ENCODE measurements at places on chromosomes 5 and 9.
A peak's percentile ranks its signal among the peaks of the same experiment; 100 is the strongest.

GRCh38 chr5:56783261-56783660 lies 32.1 kb upstream of the MAP3K1 start:
- no peak for DNase-seq

DNA sequence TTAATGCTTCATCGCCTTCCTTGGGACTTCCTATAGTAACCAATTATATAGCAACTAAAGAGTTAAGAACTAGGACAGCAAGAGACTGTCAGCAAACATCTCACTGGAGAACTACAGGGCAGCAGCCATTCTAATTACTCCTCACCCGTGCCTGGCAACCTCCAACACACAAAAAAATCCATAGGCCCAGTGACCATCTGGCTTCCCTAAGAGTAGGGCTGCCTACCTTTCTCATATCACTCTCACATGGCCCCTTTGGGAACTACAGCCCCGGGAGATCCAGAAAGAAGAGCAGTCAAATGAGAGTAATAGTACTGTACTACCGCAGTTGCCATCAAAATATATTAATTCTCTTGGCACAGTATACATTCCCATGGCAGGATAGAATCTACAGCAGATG lies 5.7 kb downstream of the DCAF10 start:
- DNase-seq = no peak

- no peak for DNase-seq
Measured at GRCh38 chr5:129902816-129903215, 1.4 kb upstream of the CHSY3 start.

DNA sequence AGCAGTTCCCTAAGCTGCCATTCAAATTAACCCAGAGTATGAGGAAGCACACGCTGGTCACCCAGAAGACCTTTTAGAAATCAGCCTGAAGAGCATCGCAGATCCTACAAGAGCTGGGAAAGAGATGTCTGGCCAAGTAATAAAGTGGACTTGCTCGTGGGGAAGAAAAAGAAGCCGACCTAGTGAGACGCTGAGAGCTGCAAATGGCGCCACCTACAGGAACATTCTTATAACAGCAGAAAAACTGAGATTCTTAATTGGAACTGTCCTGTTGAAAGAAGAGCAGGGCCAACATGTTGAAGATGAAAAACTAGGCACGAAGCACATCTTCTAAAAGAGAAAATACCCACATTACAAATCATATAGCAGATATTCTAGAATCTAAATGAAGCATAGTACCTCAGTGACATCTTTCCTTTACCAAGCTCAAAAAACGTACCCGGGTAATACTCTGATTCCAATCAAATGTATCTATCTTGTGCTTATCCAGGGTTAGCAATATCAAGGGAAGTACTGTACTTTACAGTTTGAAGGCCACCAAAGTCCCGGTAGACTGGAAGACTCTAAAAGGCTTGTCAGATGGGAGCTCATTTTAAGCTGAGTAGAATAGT lies 3.9 kb upstream of the GNAQ start:
- peak; percentile 74 for DNase-seq

- no peak for DNase-seq
Measured at GRCh38 chr5:82674671-82675070, 396.5 kb upstream of the RPS23 start.

DNA sequence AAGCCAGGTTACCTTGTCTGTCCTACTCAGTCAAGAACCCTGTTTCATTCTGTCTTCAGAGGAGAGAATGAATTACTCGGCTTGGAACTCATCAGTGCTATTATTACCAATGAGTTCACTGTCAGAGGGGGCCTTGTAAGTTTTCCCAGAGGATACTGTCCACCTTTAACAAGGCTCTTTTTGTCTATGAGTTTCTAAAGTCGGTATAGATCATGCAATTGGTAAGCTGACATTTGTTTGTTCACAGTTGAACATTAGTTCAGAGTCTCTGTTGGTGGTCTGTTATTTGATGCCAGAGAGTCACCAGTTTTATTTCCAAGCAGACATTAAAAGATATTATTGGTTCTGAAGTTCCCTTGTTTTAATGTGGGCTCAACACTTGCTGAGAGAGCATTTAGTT lies 58.1 kb upstream of the DHFR start:
- no peak for DNase-seq

GRCh38 chr5:56056875-56057274 lies 62.1 kb upstream of the IL6ST start:
- no peak for DNase-seq

DNA sequence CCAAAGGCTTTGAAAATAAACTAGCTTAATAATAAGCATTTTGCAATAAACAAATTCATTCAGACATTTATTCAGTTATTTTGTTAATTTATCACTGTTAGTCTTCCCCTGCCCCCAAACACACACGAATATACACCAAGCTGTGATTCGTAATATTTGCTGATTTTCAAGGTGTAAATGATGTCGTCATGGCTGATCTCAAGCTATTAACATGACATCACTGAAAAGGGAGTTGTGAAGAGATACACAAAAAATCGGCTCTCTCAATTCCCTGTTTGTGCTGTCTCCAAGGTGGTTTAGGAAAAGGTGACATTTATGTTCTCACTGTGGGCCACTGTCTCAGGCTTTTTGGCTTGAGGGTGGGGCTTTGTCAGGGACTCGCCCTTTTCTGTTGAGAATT lies 413.3 kb downstream of the CDH9 start:
- no peak for DNase-seq

GRCh38 chr5:103624035-103624480 lies 61.5 kb upstream of the NUDT12 start:
- no peak for DNase-seq

GRCh38 chr9:114606597-114607207 lies 4.4 kb upstream of the TMEM268 start:
- no peak for DNase-seq

GRCh38 chr9:114501796-114502682 lies 3.2 kb downstream of the WHRN start:
- peak; percentile 78 for DNase-seq

GRCh38 chr5:2747363-2748162 lies 3.9 kb downstream of the IRX2 start:
- peak; percentile 41 for DNase-seq

DNA sequence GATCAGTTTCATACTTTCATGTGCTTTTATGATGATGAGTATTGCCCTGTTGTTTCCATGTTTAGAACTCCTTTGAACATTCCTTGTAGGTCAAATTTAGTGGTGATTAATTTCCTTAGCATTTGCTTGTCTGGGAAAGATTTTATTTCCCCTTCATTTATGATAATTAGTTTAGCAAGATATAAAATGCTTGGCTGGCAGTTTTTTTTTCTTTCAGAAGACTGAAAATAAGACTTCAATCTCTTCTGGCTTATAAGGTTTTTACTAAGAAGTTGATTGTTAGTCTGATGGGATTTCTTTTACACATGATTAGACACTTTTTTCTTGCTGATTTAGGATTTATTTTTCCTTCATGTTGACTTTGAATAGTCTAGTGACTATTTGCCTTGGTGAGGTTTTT lies 238.9 kb upstream of the ADCY2 start:
- DNase-seq = no peak

DNA sequence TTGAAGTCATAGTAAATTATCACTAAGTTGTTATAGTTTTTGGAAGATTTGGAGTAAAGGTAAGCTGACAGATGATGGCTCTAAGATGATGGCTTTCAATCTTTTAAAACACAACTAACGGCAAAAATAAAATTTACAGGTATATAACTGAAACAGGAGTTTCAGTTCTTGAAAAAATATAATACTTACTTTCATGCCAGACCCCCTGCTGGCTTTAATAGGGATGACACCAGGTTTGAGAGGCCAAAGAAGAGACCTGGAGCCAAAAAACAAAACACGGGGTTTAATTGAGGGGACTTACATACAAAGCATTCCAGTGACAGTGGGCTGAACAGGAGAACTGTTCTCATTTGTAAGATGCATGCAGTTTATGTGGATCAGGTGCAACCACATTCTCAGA lies 301.7 kb upstream of the PCSK5 start:
- no peak for DNase-seq

DNA sequence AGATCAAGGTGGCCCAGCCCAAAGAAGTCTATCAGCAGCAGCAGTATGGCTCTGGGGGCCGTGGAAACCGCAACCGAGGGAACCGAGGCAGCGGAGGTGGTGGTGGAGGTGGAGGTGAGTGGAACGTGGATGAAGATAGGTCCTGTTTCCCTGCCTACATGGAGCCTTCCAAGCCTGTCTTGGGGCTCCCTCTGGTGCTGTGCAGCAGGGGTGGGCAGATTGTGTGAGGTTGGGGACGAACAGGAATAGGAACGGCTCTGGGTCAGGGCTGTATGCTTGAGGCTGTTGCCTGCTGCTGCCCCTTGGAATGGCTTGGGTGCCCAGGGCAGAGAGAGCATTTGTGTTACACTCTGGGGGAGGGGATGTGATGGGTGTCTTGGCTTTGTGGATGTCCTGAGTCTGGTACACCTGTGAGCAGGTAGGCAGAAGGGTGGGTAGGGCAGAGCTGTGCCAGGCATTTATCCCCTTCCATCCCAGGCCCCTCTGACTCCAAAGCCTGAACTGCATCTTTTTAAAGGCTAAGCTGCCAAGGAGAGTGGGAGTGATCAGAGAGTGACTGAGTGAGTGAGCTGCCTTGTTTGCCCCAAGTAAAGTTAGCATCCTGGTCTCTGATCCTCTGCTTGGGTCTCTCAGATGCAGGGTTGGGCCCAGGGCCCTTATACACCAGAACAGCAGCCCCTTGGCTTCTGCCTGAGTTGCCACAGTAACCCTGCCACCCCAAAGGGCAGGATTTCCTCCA lies 5.2 kb downstream of the HNRNPAB start:
- DNase-seq = peak; percentile 38

GRCh38 chr5:94707359-94707758 lies 88.9 kb downstream of the SLF1 start:
- DNase-seq = no peak

- no peak for DNase-seq
Measured at GRCh38 chr5:54833590-54833989, 151.8 kb downstream of the ESM1 start.

DNA sequence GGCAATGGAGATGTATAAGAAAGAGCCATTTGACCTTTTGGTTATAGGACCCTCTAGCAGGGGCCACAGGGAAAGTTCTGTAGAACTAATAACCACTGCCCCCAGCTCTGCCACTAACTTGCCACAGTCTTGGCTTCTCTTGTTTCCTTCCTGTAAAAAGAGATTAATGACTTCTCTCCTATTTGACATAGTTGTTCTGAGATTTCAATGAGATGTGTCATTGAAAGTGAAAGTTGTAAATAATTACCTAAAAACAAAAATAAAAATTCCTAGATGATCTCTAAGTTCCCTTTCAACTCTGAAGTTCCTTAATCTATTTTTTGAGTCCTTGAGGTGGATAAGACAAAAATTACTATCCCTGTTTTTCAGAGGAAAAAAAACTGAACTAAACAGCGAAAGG lies 1.4 kb upstream of the KIF12 start:
- no peak for DNase-seq

GRCh38 chr5:124230456-124230855 lies 516.0 kb downstream of the ZNF608 start:
- no peak for DNase-seq

GRCh38 chr5:476102-476813 lies 33.3 kb downstream of the EXOC3 start:
- DNase-seq = no peak

- DNase-seq = no peak
Measured at GRCh38 chr9:68898781-68899439, 115.0 kb downstream of the PRKACG start.

GRCh38 chr5:10485142-10485795 lies 43.6 kb downstream of the ROPN1L start:
- peak; percentile 91 for DNase-seq

DNA sequence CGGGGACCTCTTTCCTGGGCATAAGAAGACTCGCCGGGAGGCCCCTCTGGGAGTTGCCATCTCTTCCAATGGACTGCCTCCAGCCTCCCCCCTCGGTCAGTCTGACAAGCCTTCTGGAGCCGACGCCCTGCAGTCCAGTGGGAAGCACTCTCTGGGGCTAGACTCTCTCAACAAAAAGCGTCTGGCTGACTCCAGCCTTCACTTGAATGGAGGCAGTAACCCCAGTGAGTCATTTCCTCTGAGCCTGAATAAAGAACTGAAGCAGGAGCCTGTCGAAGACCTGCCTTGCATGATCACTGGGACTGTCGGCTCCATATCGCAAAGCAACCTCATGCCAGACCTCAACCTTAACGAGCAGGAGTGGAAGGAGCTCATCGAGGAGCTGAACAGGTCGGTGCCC lies 28.4 kb upstream of the LTC4S start:
- DNase-seq = no peak

GRCh38 chr5:112480501-112480900 lies 61.4 kb upstream of the EPB41L4A start:
- DNase-seq = no peak

GRCh38 chr5:170636801-170637477 lies 133.1 kb downstream of the KCNIP1 start:
- DNase-seq = peak; percentile 33

GRCh38 chr9:72721067-72721466 lies 199.7 kb downstream of the TMC1 start:
- DNase-seq = no peak

DNA sequence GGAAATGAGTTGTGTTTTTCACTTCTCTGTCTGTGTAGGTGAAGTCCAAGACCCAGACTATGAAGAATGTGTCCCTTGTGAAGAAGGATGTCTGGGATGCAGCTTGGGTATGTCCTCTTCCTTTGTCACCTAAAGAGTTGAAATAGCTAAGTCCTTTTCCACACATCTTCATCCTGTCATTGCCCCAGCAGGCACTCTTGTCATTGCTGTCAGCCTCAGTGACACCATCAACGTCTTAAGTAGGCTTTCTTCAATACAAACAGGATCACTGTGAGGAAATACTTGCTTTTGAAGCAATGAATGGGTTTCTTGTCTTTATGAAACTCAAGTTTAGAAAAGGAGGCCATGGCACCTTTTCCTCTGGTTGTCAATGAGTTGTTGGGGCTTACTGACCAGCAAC lies 153.6 kb downstream of the RFK start:
- DNase-seq = no peak

- DNase-seq = peak; percentile 92
Measured at GRCh38 chr5:88140396-88140855, 128.2 kb downstream of the TMEM161B start.

GRCh38 chr5:39624268-39624886 lies 199.6 kb upstream of the DAB2 start:
- peak; percentile 52 for DNase-seq

DNA sequence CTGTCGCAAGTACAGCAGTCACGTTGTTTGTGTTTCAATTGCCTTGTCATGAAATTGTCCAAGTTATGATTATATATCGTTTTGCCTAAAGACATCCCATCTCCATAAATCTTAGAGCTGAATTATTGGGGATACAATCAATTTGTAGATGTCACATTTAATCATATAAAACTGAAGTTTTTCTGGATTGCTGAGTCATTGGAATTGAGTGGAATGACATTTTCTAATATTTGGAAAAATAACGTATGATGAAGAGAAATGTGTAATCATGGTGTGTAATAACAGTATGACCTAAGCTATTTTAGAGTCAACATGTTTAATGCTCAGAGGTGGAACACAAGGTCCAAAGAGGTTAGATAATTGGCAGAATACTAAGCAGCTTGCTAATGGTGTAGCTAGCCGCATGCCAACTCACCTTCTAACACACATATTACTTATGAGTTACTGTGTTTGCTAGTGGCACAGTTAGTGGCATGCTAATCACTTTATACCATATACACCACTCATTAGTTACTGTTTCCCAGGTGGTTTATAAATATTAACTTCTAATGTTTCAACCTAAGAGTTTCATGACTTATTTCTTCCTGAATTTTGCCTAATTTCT lies 473.1 kb upstream of the GRAMD2B start:
- no peak for DNase-seq

- no peak for DNase-seq
Measured at GRCh38 chr5:172373680-172374079, 80.6 kb downstream of the SH3PXD2B start.

All from endodermal cell (in vitro differentiated cells).